Stimulated activated CD8-positive, alpha-beta memory T cell treated with anti-CD3 and anti-CD28 coated beads, Interleukin-15, amount 100 ng/mL, for 4 hours (primary cell): ENCODE measurements at places on chromosomes 12 and 14.

- no peak for DNase-seq
These were observed 99.5 kb upstream of the TMCC3 start for GRCh38 chr12:94749890-94750289.

DNA sequence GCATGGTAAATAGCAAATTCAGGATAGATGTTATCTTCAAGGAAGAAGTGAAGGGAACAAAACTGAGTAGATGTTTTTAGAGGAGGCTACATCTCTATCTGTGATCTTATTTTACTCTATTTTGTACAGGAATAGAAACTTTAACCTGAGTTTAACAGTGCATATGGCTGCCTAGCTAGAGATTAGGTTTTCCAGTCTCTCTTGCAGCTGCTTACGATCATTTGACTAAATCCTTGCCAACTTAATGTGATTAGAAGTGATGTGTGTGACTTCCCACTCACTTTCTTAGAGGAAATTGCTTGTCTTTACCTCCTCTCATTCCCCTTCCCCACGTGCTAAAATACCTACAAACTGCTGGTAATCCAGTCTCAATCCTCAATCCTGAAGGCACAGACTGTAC lies 26.5 kb upstream of the SLC15A5 start:
- DNase-seq, result no peak

GRCh38 chr12:10558789-10559188 lies 53.1 kb downstream of the EIF2S3B start:
- no peak for DNase-seq

GRCh38 chr12:75690296-75690955 lies 179.0 kb upstream of the KRR1 start:
- no peak for DNase-seq

DNA sequence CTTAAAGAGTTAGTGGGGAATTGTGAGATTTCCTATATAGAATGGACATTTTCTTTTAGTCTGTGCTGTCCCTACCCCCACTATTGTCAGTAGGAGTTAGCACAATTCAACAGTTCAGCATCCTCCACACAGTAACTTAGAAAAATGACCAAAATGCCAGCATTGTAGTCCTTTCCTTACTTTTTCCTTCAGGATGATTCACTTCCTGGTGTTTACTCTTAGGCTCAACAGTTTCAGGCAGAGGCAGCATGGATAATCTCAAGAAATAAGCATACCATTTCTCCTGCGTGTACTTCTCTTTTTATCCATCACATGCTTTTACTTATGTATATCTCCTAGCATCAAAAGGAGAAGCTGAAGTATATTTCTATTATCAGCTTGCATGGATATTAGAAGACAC lies 683.4 kb downstream of the SLC16A7 start:
- DNase-seq, result no peak

DNA sequence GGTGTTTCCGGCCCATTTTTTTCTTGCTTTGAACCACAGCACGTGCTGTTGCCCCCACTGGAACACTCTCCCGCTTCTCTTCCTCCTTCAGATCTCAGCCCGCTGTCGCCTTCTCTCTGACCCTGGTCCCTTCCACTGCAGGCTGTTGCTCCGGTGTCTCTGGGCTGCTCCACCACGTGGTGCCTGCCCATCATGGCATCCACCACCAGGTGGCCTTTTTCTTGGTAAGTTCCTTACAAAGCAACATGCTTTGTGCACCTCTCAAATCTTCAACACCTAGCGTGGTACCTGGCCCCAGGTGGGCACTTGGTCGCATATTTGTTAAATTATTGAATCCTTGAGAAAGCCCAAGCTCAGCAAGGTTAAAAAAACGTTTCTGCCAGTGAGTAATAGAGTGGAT lies 19.1 kb downstream of the TUNAR start:
- DNase-seq, result no peak

DNA sequence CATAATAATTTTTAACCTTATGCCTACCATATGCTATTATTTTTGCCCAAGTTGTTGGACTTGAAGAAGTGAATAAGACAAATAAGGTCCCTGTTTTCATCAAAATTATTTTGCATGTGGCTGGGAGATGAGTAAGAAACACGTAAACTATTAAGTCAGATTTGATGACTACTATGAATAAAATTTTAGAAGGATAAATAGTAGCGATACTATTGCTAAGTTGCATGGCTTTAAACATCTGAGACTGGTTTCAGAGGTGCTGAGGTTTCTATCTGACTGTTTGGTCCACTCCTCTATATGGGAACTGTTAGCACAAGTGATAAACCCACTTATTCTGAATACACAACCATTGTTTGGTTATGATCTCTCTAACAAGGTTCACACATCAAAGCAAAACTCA lies 674.3 kb upstream of the MDGA2 start:
- DNase-seq, result no peak
